ENCODE measurements at places on chromosomes 7 and 10.

GRCh38 chr7:25493805-25494366 is 265.6 kb upstream of the NPVF start:
- DNase-seq, result no peak

GRCh38 chr10:92240289-92241157 is 50.4 kb downstream of the CPEB3 start:
- peak; percentile 35 for DNase-seq

GRCh38 chr7:2559283-2559950 is 638 bp downstream of the IQCE start:
- DNase-seq, result no peak

DNA sequence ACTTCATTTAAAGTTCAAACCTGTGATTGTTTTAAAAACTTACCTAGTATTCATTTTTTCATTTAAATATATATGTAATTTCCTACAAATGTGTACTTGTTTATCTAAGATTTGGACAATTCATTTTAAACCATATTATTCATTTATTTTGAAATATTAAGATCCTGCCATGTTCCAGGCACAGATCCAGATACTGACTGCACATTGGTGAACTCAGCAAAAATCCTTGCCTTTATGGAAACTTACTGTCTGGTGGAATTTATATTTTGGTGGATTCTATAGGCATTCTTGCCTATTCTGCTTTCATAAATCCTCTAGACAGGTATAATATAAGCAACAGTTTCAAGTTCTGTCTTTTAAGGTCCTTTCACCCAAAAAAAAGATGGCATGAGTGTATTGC is 48.3 kb upstream of the RPA3 start:
- DNase-seq, result no peak

DNA sequence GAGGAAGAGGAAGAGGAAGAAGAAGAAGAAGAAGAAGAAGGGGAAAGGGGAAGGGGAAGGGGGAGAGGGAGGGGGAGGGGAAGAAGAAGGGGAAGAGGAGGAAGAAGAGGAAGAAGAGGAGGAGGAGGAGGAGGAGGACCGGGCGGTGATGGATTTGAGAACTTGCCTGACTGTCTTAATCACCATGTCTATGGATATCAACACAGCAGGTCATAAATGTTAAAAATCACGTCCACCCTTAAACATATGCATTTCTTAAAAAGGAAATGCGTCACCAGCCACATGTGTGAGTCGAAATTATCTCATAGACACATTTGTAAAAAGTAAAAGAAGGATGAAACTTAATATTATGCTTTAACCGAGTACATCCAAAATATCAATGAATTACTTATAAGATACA is 42.1 kb upstream of the INSIG1 start:
- DNase-seq, result no peak

DNA sequence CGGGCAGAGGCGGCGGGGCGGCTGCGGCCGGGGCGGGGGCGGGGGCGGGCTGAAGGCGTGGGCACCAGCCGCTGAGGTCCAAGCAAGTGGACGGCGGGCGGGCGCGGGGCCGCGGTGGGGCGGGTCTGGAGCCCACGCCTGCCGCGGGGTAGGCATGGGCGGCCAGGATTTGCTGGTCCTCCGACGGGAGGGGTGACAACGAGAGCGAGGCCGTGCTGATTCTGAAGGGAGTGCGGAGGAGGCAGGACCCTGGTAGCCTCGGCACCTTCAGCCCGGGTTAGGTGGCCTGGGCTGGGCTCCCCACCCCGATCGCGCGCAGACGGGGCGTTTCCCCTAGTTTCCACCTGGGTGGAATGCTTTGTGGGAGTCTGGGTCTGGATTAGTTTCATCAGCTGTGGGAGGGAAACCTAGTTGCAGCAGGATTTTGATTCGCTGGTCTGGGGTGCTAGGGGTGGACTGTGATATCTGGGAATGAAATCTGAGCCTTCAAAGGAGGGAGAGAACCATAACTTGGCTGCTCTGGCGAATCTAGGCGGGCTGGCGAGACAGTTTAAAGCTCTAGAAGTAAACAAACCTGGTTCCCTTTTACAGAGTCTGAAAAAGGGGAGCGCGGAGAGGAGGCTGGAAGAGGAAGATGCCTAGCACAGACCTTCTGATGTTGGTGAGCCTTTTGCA is 609 bp downstream of the SGPL1 start:
- DNase-seq, result peak; percentile 52

DNA sequence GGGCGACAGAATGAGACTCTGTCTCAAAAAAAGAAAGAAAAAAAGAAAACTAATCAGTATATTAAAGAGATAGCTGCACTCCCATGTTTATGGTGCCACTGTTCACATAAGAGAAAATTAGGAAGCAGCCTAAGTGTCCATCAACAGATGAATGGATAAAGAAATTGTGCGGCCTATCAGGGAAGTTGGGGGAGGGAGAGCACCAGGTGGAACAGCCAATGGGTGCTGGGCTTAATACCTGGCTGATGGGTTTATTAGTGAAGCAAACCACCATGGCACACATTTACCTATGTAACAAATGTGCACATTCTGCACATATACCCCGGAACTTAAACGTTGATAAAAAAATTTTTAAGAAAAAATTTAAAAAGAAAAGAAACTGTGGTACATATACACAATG is 9.0 kb upstream of the PRRT4 start:
- no peak for DNase-seq

DNA sequence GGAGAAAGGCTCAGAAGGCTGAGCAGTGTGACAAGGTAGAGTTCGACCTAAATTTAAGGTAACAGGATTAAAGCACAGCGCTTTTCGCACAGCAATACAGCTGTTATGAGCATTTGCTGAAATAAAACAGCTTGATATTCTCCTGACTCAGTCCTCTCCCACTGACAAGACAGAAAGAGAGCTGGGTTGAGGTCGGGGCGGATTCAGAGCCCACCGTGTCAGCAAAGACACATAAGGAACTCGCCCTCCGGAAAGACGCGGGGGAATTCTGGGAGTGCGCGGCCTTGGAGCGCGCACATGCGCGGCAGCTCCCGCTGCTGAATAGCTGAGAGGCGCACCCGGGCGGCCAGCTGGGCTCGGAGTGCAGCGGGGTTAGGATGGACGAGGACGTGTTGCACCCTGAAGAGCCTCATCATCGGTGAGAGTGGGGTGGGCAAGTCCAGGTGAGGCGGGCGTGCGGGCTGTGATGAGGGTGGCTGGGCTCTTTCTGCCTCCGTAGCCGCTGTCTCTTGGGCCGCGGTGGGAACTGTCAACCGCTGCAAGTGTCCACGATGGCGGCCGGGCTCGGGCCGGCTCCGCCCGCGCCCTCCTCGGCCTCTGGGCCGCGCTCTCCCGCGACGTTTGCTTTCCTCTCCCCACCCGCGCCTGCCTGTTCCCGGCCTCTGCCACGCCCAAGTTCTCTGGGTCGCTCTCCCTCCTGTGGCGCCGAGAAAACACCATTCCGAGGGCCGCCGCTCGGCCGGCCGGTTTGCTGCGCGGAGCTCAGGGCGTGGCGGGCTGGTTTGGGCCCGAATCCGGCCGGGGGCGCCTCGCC is 120.6 kb downstream of the LYZL1 start:
- DNase-seq, result peak; percentile 64

DNA sequence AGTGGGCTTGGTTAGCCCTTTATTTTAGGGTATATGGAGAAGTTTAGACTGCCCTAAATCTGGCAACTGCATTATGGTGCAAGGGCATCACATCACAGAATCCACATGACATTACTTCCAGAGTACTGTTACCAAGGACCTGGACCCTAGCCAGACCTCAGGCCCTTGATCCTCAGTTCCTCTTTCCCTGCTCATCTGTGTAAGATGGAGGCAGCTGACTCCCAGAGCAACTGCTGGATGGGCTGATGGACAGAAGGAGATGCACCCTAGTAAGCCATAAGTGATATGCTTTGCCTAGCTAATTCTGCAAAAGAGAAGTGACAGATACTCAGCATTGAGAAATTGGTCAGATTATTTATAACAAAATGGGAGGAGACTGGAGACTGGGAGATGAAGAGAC is 131.7 kb downstream of the DYNC1I1 start:
- no peak for DNase-seq
